ENCODE measurements at places on chromosomes 1 and 21.

DNA sequence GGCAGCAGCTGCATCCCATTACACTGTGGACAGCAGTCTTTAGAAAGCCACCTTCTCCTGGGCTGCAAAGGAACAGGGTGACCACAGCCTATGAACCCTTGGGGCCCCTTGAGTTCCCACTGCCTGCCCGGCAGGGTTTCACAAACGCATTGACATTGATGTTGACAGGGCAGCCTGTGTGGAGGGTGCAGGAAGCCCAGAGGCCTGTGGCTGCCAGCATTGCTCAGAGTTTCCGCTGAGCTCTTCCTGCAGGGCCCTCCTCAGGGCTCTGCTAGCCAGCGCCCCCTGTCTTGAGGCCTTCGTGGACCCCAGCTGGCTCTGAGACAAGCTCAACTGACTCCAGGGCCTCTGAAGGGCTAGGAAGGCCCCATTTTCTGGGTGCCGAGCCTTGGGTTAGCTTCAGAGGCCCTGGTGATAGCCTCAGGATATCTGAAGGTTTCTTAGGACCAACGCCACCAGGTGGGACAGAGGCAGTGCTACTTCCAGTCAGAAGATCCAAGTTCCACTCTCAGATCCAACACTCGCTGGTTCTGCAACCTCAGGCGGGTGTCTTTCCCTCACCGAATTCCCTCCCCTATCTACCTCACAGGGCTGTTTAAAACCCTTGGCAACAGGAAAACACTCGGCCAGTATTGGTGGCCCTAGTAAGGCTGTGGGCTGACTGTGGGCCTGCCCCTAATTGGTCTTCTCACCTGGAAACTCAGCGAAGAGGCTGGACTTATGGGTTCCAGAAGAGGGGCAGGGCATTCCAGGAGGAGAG, 27.2 kb upstream of the EPS8L3 start:
- no peak for DNase-seq

- no peak for DNase-seq
These were observed 1524.4 kb upstream of the TPTE start for GRCh38 chr21:8997011-8997440.

DNA sequence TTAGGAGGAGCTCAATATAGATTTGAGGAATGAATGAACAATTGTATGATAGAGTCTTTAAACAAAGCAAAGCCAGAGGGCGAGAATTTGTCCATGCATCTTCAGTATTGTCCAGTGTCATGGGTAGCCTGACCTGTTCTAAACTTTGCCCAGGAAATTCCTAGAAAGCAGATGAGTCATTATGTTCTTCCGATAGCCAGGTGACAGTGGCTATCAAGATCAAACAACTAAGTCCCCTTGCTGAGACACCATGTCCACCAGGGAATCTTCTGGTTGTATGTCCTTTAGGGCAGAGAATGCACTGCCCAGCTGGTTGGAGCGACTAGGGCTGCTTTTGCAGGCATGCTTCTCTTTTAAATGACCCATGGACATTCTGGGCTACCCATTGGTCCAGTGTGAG, 1.8 kb upstream of the SLC26A9 start:
- no peak for DNase-seq

DNA sequence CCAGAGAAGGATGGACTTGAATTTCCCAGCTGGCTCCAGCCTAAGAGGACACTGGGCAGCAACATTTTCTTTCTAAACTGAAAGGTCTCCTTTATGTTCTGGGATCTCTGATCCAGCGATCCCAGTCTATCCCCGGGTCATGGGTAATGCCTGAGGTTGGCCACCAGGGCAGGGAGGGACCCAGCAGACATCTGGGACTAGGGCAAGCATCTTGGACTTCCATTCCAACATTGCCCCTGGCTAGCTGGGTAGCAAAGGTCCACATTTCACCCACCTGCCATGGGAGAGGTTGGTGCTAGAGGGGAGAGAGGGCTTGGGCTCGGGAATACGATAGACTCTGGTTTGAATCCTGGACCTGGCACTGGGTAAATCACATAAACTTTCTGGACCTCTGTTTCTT, 84.6 kb downstream of the LRRN2 start:
- no peak for DNase-seq

DNA sequence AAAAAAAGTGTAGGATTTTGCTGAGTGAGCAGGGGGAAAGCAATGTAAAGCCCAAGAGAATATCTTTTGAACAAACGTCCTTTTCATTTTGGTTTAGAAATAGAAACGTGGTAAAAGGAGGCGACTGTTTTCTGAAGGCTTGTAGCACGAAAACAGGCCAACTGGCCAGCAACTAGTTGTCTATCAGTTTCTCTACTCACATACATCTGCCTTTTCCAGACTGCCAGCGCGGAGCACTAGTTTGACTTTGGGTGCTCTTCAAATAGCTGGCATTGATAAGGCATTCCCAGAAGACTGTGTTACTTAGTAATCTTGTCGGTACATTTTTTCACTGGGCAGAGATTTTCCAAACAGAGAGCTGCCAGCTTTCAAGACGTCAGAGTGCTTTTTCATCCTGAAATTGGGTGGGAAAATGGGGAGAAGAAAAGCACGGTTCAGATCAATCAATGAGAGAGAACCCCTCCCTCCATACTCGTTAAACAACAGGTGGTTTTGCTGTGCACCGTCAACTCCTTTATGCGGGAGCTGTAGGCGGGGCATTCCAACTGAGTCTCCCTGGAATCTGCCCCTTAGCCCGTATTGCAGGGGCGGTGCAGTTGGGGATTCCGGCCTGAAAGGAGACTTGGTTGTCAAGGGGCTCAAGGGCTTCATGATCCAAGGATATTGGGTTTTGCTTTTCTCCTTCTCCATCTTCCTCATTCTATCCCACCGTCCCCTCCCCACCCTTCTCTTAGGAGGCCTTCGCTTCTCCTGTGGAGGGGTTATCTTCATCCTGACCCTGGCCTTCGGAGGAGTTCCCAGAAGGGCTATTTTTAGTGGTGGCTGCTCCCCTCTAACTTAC, 884 bp upstream of the LRRC8C start:
- DNase-seq = peak; percentile 49

GRCh38 chr1:152630596-152630995, 7.7 kb upstream of the LCE3A start:
- DNase-seq = no peak

Data from NCI-H1105 (cell line).